GM23338 (cell line): ENCODE measurements at places on chromosomes 2 and 18. TPM values are rescaled to one million over a fixed set of nuclear protein-coding genes. Genes with fewer than 3 reads are reported as not detected.

- no peak overlapping the region for H3K4me3 ChIP-seq
- H3K36me3 ChIP-seq: no peaks in the 10 kb centered on the region
- H3K27me3 ChIP-seq: no peaks in the 10 kb centered on the region
- no peak overlapping the region for H3K27ac ChIP-seq
- peaks cover 18% of the 10 kb centered on the region for H3K4me1 ChIP-seq
Observed at GRCh38 chr2:68743531-68743930, 8.9 kb downstream of the ARHGAP25 start.

GRCh38 chr2:238727585-238728329, 120.1 kb upstream of the TWIST2 start:
- H3K4me3 ChIP-seq: no peak overlapping the region
- H3K27me3 ChIP-seq: no peaks in the 10 kb centered on the region
- no peak for DNase-seq
- H3K4me1 ChIP-seq: no peaks in the 10 kb centered on the region

DNA sequence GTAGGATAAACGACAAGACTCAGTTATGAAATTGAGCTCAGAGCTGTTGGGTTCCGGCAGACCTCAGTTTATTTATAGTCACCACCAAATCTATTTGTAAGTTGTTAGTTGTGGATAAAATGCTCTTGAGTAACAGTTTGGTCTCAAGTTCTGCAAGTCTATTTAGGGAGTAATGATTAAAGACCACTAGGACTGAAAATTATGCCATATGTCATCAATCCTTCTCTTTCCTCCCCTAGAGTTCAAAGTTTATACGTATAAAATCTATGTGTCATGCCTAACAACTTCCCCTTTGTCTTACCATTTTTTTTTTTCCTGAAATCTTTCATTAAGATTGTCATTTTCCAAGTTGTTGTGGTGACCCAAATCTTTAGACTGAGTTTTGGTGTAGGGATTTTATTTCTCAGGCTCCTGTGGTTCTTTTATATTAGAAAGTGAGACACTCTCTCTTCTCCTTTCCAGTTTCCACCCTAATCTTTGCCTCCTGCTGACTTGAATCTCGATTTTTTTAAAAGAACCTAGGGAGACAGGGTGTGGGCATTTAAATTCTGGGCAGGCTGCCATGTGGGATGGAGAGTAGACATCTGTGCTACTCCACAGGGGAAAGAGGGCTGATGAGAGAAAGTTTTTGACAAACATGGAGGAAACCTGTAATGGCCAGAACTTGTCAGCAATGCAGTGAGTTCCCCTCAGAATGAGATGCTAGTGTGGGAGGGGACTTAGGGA, 51.0 kb downstream of the LAMA3 start:
- no peaks in the 10 kb centered on the region for H3K36me3 ChIP-seq
- H3K27me3 ChIP-seq: no peaks in the 10 kb centered on the region
- no peak for DNase-seq
- H3K4me3 ChIP-seq: no peak overlapping the region

DNA sequence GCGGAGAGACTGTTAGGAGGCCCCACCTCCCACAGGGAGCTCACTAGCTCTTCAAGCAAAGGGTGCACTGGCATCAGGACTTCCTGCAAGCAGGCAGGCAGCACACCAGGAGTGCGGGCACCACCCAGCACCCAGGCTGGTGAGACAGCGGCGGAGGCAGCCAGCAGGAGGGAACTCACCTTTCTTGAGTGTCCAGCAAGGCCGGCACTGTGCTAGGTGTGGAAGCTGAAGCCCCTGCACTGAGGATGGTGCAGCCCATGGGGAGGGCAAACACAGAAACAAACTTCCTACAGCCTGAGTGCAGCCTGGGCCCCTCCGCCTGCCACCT, 100.7 kb upstream of the ID2 start:
- H3K27me3 ChIP-seq: no peaks in the 10 kb centered on the region
- H3K27ac ChIP-seq: no peak overlapping the region
- no peak for DNase-seq
- H3K4me1 ChIP-seq: peaks cover 12% of the 10 kb centered on the region

DNA sequence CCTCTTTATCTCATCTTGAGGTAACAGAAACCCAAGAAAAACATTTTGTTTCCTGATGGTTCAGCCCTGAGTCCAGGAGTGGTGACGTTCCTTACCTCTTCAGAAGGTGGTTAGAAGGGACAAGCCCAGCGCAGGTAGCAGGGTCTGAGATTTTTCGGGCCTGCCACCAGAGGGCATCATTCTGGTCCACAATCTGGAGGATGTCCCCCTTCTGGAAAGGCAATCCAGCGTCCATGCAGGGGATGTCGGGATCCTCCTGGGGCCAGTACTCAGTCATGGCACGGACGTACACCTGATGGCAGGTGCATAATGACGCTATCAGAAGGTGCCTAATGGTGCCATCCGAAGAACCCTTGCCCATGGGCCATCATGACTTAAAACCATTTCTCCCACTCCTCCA, 17.7 kb downstream of the MPP4 start:
- H3K27me3 ChIP-seq: no peaks in the 10 kb centered on the region
- H3K4me3 ChIP-seq: no peak overlapping the region
- H3K27ac ChIP-seq: no peak overlapping the region

GRCh38 chr2:66066032-66066431, 368.9 kb upstream of the MEIS1 start:
- H3K4me1 ChIP-seq: peaks cover 16% of the 10 kb centered on the region
- H3K27ac ChIP-seq: no peak overlapping the region
- no peak overlapping the region for H3K4me3 ChIP-seq
- DNase-seq: no peak

- DNase-seq: no peak
- no peaks in the 10 kb centered on the region for H3K4me1 ChIP-seq
- H3K27ac ChIP-seq: no peak overlapping the region
- H3K36me3 ChIP-seq: 0 out of 2 replicates have a peak, but pooled peaks cover 3% of the 10 kb centered on the region
Observed at GRCh38 chr2:223396993-223397392, 205.2 kb downstream of the SCG2 start.

DNA sequence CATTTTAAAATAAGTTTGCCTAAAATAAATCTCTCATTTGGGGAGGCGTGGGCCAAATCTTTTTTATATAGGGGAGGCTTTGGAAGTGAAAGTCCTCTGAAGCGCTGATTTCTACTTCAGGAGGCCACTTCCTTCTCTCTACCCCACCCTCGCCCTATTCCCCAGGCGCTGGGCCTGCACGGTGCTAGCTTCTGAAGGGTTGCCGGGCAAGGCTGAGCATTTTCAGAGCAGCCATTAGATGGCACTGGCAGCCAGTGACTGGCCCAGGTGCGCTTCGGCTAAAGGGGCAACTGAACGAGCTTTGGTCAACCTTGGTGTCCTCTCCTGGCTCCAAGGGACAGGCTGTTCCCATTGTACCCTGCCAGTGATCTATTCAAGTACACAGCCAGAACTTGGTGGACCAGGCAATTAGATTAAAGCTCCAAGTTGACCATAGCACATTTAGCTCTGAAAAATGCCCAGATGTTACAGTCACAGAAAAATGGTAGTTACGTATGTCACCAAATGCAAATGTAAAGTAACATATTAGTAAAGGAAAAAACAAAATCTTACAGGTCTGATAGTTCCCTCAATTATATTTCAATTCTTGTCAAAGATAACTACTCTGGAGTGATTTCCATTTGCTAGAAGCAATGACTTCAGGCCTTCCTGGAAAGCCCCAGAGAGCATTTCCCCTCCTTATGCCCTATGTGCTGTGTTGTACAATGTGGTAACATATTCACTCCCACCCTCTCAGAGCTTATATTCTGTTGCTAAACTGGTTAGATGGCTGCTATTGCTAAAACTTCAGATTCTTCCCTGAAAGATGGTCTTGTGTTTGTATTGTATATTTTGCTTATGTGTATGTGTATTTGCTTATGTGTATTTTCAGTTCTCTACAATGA, 2.1 kb downstream of the POMC start:
- H3K36me3 ChIP-seq: no peaks in the 10 kb centered on the region
- peaks cover 60% of the 10 kb centered on the region for H3K27me3 ChIP-seq
- peak; percentile 75 for DNase-seq
- no peak overlapping the region for H3K27ac ChIP-seq
- H3K4me3 ChIP-seq: no peak overlapping the region

DNA sequence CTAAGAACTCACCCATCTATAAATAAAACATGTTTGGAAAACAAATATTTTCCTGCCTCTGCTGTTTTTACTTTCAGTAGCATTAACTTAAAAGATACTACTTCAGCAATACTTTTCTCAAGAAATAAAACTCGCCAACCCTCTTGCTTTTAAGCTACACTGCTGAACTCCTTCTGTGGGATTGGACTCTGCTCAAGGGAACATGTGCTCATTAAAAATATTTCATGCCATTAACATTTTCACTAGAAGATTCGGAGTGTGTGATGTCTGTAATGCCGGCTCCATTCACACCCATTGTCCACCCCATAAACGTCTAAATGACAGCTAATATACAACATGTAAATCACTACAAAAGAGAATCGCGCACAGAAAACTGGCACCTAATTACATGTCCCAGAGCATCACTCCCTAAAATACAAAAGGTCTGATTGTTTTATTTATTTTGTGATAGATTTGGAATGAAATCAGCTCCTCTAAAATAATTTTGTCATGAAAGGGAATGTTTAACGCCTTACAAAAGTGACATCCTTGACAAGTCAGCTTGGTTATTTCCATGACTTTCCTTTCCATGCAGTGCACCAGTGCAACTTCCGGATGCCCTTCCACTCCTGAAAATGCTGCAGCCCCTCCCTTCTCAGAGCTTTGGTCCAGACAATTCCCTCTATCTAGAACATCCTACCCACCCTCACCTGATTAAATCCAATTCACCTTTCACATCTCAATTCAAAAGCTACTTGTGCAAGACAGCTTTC, 73.1 kb downstream of the ANKRD44 start:
- H3K36me3 ChIP-seq: no peaks in the 10 kb centered on the region
- H3K4me3 ChIP-seq: no peak overlapping the region
- no peak for DNase-seq
- no peaks in the 10 kb centered on the region for H3K27me3 ChIP-seq

- no peak overlapping the region for H3K27ac ChIP-seq
- no peaks in the 10 kb centered on the region for H3K4me1 ChIP-seq
- no peak for DNase-seq
- H3K4me3 ChIP-seq: no peak overlapping the region
Observed at GRCh38 chr2:20706217-20706616, 39.3 kb downstream of the GDF7 start.

DNA sequence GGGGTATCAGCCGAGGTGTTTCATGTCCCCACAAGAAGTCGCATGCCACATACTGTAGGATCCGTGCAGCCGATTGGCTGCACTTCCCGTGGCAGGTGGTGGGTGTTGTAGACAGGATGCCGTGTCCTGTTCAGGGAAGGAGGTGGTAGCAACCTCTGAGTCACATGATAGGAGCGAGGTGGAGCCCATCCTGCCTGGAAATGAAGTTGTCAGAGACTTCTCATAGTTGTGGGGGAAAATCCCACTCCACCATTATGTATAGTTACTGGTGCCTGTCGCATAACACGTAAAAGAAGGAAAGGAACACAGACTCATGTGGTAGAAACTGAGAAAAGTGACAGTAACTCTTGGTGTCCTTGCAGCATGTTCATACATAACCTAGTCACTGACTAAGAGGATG, 91.4 kb upstream of the IL1R2 start:
- no peak overlapping the region for H3K4me3 ChIP-seq
- no peak for DNase-seq
- no peak overlapping the region for H3K27ac ChIP-seq
- H3K4me1 ChIP-seq: peaks cover 7% of the 10 kb centered on the region; the same call in 1 of the 2 replicates

The ATG4B gene
- 102 and 103 TPM in 2 replicates for total RNA-seq
